CD4-positive, alpha-beta T cell treated with Interferon gamma for 1 hour (primary cell): ENCODE measurements at places on chromosomes 5 and 9.

DNA sequence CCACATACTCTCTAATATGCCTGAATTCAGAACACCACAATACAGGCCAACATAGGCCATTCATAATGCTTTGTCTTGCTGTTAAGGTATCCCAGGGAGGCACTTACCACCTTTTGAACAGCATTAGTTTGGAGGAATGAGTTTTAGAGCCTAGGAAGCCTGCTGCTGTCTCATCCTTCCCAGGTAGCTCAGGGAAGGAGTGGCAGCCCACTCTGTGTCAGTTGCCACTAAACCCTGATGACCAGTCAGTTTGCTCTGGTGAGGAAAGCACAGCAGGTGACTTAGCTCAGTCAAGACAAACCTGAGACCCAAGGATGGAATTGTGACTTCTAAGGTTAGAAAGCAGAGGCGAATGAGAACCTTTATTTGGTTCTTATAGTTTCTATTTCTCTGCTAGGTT lies 337.4 kb upstream of the ATP10B start:
- no peak for DNase-seq

- no peak for DNase-seq
These were observed 15.1 kb downstream of the SYK start for GRCh38 chr9:90816690-90817089.

GRCh38 chr9:19870988-19871387 lies 82.2 kb upstream of the SLC24A2 start:
- DNase-seq: no peak

GRCh38 chr5:123535648-123536047 lies 23.7 kb downstream of the CSNK1G3 start:
- DNase-seq: no peak

DNA sequence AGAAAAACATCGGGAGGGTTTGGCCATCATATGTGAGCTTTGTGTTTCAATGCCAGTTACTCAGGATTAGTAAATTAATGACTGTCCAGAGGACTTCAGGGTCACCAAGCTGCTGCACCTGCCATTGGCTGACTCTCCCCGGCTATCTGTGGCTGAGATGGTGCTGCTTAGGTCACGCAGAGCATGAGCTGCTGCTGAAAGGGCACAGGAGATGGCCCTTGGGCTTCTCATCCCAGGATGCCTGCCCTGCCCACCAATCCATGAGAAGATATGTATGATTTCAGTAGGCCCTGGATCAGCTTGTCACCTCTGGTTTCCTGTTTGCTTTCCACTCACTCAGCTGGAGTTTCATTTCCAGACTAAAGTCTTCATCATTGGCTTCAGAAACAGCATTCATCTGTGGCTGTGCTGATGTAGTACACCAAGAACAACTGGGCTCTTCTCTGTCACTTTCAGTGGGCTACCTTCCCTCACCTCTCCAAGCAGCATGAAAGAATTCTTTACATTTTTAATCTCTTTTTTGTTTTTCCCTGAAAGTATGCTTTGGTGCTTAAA lies 2.4 kb upstream of the CATSPER3 start:
- DNase-seq: no peak

DNA sequence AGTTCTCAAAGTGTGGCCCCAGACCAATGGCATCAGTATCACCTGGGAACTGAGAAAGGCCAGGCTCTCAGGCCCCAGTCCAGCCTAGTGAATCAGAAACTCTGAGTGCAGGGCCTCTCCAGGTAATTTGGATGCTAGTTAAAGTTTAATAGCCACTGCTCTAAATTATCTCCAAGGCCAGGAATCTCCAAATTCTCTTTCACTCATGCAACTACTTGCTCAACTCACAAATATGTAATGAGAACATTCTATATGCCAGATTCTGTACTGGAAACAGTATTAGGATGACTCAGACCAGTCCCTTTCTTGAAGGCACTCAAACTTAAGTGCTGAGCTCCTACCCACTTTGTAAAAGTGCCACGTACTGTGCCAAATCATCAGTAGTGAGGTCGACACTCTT lies 84.6 kb downstream of the PAPPA start:
- DNase-seq: no peak
